Naive B cell (primary cell): ENCODE measurements at places on chromosomes 2 and 18. TPM values are rescaled to one million over a fixed set of nuclear protein-coding genes. Genes with fewer than 3 reads are reported as not detected.

- peak overlapping the region; percentile 74 for H3K27ac ChIP-seq
- H3K36me3 ChIP-seq, result no peaks in the 10 kb centered on the region
- no peak for DNase-seq
- H3K4me3 ChIP-seq, result no peak overlapping the region
Measured at GRCh38 chr2:105380432-105381100, 18.3 kb downstream of the FHL2 start.

DNA sequence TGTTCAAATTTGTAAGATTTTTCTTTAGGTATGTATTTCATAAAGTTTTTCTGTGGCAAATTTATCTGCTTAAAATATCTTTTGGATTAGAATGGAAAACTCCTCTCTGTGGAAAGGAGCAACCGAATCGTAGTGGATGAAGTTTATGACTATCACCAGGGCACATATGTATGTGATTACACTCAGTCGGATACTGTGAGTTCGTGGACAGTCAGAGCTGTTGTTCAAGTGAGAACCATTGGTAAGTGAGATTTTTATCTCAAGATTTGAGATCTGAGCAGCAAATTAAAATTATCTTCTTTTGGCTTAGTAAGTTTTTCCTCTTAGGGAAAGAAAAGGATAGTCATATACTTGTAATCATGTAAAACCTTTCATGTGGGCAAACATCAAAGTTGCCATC lies 14.2 kb downstream of the IL18RAP start:
- H3K27me3 ChIP-seq, result no peaks in the 10 kb centered on the region
- no peaks in the 10 kb centered on the region for H3K36me3 ChIP-seq
- no peak for DNase-seq
- peaks cover 9% of the 10 kb centered on the region for H3K4me1 ChIP-seq

- H3K27me3 ChIP-seq, result peaks cover 25% of the 10 kb centered on the region
- H3K36me3 ChIP-seq, result no peaks in the 10 kb centered on the region
- no peaks in the 10 kb centered on the region for H3K4me1 ChIP-seq
- no peak overlapping the region for H3K27ac ChIP-seq
- DNase-seq, result no peak
Measured at GRCh38 chr2:236309669-236310029, 45.4 kb upstream of the ASB18 start.

GRCh38 chr2:33292981-33293595 lies 183.4 kb upstream of the RASGRP3 start:
- no peak overlapping the region for H3K27ac ChIP-seq
- H3K36me3 ChIP-seq, result no peaks in the 10 kb centered on the region
- H3K27me3 ChIP-seq, result peaks cover 25% of the 10 kb centered on the region
- DNase-seq, result no peak
- no peaks in the 10 kb centered on the region for H3K4me1 ChIP-seq

SGPP2 gene
- not detected for polyA plus RNA-seq

DNA sequence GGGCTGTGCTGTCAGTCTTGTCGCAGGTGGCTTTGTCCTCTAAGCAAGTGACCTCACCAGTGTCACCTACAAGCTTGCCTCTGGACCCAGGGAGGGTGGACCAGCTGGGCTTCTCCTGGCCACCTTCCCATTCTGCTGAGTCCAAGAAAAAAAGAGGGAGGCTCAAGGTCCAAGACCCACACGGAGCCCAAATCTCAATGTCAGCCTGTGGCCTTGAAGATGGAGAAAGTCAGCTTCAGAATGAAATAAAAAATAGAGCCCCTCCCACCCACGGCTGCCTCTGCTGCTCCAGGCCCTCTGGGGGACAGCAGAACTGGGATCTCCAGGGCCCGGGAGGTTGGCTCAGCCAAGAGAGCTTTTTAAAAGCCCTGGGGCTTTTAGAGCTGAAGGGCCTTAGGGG lies 145.9 kb downstream of the TNS1 start:
- DNase-seq, result no peak
- no peaks in the 10 kb centered on the region for H3K36me3 ChIP-seq
- no peak overlapping the region for H3K4me3 ChIP-seq

- no peak overlapping the region for H3K27ac ChIP-seq
- H3K4me1 ChIP-seq, result peaks cover 16% of the 10 kb centered on the region
- H3K36me3 ChIP-seq, result no peaks in the 10 kb centered on the region
- no peak overlapping the region for H3K4me3 ChIP-seq
- H3K27me3 ChIP-seq, result peaks cover 61% of the 10 kb centered on the region
- no peak for DNase-seq
Measured at GRCh38 chr2:130756053-130756873, 923 bp downstream of the AMER3 start.

OBSL1 gene
- polyA plus RNA-seq, result not detected

ADD2 gene
- 12.1 TPM for polyA plus RNA-seq
